T-helper 2 cell (primary cell): ENCODE measurements at places on chromosomes 2 and 18.
A peak's percentile ranks its signal among the peaks of the same experiment; 100 is the strongest.

DNA sequence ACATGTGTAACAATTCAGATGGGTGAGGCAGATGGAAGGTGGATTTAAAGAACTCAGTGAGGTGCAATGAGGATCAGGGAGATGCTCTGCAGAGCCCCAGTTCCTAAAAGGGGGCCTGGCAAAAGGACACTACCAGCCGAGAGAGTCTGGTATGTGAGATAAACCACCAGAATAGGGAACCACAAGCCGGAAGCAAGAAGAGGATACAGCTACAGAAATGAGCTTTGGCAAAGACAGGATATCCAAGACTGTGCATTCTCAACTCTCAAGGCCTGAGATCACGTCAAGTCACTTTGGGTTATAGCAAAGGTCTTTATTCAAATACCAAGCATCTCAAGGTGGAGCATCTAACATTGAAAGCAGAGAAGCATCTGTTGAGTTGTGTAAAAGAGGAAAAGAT is 293.5 kb downstream of the ARHGAP15 start:
- no peak for DNase-seq

GRCh38 chr2:378364-378763 is 90.5 kb upstream of the ALKAL2 start:
- DNase-seq, result no peak

GRCh38 chr2:189548666-189549448 is 31.7 kb downstream of the SLC40A1 start:
- no peak for DNase-seq

- DNase-seq, result no peak
These were observed 145.2 kb upstream of the SYT4 start for GRCh38 chr18:43422518-43422917.

GRCh38 chr18:46260016-46260878 is 156.1 kb downstream of the HAUS1 start:
- DNase-seq, result no peak

DNA sequence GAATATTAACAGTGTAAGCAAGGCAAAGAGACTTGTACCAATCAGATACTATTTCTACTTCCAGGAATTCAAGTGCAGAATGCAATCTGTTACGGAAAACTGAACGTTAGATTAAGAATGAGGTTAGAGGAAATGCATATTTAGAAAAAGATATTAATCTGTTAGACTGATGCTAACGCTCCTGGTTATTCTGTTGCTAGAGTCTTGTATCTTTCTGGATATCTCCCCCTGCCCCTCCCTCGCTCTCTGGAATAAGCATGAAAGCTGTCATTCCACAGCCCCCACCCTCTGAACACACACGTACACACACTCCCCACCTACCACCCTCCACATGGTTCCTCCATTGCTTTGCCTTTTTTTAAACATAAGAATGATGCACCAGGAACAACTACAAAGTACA is 24.1 kb downstream of the FIGN start:
- no peak for DNase-seq

DNA sequence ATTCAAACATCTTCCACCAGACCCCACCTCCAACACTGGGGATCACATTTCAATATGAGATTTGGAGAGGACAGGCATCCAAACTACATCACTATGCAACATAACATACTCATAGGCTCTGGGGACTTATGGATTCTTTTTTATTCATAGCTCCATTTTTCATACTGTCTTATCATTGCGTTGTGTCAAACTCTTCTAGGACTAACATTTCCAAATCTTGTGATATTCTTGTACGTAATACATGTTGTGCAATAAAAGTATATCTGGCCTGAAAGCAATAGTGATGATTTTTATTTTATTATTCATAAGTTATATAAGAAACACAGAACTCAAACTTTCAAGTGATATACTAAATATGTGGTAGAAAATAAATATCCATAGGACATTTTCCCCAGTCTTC is 60.6 kb upstream of the ACTR3 start:
- no peak for DNase-seq

- no peak for DNase-seq
These were observed 40.7 kb downstream of the TRAPPC12 start for GRCh38 chr2:3420076-3420768.

DNA sequence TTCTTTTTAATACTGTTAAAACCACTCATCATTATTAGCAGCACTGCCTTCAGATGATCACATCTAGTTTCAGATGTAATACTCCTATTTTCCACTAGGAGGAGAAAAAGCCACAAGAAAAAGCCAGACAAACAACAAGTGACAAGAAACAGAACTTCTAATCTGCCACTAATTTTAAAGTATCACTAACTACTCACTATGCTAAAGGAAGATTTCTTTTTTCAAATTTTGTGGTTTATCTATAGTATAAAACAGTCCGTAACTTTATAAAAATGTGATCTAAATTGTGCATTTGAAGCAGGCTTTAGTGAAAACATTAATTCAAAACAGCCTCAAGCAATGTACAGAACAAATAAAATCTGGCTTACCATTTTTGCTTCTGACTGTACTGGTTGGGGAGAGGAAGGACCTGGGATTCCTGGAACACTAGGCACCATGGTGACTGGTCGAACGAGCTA is 56.8 kb downstream of the ATF2 start:
- no peak for DNase-seq

- DNase-seq, result no peak
These were observed 296.6 kb upstream of the RGPD4 start for GRCh38 chr2:107530046-107530445.

GRCh38 chr2:210496512-210496911 is 20.0 kb upstream of the LANCL1 start:
- no peak for DNase-seq

DNA sequence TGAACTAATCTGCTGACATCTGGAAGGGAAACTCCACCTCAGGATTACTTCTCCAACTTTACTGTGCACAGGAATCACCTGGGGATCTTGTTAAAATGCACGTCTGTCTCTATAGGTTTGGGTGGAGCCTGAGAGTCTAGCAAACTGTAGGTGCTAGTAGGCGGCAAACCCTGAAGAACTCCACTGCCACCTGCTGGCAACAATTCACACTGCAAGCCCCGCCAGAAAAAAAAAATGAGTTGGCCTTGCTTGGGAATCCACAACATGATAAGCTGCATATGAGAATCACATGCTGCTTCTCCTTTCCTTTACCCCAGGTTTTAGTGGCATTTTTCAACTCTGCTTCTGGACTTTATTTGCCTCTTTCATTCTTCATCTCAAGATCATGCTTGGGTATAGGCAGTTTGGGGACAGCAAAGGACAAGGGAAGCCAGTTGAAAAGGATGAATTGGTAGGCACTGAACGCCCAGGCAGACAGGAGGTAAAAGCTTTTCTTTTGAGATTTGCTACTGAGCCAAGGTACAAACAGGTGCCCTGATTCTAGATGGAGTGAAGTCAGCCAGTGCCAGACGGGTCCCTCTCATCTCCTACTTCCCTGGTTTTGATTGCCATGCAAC is 88.8 kb downstream of the VIT start:
- peak; percentile 48 for DNase-seq

GRCh38 chr2:67215214-67216055 is 181.7 kb upstream of the ETAA1 start:
- no peak for DNase-seq

DNA sequence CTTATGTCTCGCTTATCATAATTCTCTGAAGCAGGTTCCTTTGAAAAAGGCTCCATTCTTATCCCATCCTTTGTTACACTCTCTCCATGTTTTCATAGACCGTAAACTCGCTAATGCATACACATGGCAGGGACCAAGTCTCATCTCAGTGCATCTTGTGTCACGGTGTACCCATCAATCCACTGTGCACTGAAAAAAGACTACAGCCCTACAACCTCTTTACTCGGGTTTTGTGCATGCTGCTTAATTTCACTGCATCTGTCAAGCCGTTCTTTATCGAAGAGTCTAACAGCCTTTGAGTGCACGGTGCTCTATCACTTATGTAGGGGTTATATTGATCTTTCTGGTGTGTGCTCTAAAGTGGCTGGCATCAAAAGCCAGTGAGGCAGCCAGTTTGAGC is 302.9 kb upstream of the ERBB4 start:
- no peak for DNase-seq

DNA sequence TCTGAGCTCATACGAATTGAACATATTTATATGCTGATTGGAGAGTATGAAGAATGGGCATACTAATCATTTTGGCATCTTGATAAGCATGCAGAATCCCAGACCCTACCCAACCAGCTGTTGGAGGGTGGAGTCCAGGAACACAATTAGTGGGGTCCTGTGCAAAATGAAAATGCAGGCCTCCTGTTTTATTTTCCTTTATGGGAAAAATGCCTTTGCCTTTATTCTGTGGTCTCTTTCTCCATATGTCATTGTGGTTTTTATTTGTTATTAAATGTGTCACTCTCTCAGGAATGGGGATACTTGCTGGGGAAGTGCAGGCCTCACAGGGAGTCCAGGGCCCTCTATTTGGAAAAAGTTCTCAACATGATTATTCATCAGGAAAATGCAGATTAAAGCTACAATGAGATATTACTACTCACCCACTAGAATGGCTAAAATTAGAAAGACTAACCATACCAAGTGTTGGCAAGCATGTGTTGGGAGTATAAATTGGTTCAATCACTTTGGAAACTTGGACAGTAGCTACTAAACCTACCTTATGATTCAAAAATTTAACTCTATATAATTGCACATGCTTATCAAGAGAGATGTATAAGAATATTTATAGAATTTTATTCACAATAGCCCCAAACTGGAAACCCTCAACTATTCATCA is 223.1 kb upstream of the FBXO11 start:
- DNase-seq, result no peak

GRCh38 chr2:18311420-18312195 is 248.8 kb downstream of the RDH14 start:
- DNase-seq, result no peak

DNA sequence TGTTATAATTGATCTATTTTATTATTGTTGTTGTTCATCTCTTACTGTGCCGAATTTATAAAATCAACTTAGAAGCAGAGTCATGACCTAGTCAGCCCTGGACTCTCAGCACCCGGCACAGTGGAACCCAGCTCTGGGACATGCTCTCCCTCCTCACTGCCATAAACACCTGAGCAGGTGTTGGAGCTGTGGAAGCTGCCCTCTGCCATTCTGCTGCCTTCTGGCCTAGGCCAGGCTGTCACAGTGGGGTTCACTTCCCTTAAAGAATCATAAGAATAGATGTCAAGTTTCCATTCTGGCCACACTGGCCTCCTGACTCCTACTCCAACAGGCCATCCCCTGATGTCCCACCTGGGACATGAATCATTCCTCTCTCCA is 192.2 kb downstream of the ZFP36L2 start:
- DNase-seq, result no peak

- no peak for DNase-seq
These were observed 23.0 kb upstream of the ACTR2 start for GRCh38 chr2:65204461-65205210.

DNA sequence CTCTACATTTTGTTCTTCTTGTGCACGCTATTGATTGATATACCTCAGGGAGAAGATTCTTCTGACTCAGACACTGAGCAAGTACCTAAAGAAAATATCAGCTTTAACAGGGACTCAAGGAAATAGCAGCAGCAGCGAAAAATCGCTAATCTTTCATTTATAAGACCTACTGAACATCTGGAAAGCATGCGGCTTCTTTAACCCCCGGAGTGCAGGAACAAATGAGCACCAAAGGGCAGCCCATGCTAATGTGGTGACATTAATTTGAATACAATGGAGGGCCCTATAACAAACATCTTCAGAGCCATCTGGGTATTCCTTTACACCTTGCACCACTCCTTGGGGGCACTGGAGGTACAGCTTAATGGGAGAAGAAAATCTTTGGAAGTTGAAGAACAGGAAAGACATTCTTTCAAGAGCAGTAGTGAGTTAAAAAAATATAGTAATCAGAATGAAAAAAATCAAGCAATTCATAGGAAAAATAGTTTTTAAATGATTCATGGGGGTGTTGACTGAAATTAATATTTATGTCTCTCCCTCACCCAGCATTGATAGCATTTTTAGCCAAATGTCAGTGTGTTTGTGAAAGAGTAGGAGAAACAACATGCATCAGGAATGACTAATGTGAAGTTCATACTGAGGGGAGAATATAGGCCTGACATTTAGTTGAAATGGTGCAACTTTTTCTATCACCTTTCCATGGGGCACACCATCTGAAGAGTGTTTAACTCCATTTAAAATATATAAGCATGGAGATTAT is 281.7 kb downstream of the HRH4 start:
- no peak for DNase-seq

DNA sequence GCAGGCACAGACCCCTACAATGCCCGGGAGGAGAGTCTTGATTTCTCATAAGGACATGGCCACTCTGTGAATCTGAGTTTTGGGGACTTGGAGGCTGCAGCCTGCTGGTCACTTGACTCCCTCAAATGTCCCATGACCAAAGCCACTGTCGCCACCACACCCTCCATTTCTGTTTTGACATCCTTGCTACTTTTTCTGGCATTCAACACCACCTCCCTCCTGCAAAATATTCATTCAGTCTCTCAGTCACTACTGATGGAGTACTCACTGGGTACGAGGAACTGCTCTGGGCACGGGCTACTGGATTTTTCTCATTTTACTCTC is 208.6 kb upstream of the HAAO start:
- no peak for DNase-seq

- no peak for DNase-seq
These were observed 74.9 kb upstream of the TAF1B start for GRCh38 chr2:9768388-9768787.

- no peak for DNase-seq
These were observed 5.1 kb downstream of the MEIS1 start for GRCh38 chr2:66439812-66440542.

DNA sequence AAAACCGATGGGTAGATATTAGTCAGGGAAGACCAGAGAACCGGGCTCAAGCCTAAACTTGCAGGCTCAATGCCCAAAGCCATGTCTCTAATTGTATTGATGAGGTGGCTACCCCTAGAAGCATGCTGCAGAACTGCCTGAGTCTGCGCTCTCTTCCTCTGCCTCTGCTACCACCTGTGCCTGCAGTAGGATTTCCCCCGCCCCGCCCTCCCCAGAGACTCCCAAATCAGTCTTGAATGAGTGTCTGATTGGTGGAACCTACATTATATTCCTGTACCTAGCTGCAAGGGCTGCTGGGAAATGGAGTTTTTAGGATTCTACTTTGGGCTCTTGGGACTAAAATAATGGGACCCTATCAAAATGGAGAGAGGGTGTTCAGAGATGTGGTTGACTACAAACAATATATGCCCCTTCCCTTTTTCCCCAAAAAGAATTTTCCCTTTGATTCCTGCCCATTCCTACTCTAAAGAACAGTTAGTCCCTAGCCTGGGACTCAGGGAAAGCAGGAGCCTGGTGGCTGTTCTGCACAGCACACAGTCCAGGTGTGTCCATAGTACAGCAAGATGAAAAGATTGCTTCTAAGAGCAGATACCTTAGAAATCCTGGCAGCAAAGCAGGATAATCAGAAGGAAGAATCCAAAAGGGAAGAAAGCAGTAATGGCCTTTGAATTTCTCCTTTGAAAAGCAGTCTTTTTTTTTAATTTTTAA is 12.5 kb downstream of the GRP start:
- DNase-seq, result no peak
